ENCODE measurements at places on chromosomes 11 and 22.

DNA sequence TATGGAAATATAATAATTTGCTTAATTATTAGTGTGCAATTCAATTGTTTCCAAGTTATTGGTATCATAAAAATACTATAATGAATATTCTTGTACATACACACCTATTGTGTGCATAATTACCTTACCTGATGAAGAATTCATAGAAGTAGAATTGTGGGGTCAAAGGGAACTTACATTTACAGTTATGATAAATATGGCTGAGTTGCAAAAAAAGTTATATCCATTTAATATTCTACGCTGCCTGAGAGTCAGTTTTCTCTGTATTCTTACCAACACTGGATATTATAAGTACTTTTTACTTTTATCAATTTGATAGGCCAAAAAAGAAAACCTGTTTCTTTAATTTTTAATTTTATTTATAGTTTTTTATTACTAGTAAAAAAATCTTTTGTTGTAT lies 2.1 kb upstream of the PSMA1 start:
- no peak for DNase-seq

DNA sequence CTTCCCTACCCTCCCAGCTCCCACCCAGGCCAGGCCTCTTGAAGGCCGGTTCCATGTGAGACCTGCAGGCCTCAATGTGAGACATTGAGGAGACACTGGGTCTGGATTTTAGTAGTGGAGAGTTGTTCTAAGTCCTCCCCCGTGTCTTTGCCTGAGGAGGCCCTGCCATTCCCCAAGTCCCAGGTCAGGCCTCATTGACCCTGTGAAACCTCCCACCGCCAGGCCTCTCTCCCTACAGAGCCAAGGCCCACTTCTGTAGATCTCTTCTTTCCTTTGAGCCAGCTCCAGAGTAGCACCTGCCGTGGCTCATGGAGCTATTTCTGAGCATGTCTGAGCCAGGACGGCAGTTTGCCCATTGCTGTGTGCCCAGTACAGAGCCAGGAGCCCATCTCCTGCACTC lies 1419.6 kb downstream of the TBC1D22A start:
- no peak for DNase-seq

- no peak for DNase-seq
Measured at GRCh38 chr11:117187799-117188481, 9.4 kb downstream of the SIDT2 start.

GRCh38 chr11:96579656-96580055 lies 189.8 kb downstream of the JRKL start:
- DNase-seq: no peak

- no peak for DNase-seq
Measured at GRCh38 chr11:111571829-111572501, 30.3 kb upstream of the SIK2 start.

DNA sequence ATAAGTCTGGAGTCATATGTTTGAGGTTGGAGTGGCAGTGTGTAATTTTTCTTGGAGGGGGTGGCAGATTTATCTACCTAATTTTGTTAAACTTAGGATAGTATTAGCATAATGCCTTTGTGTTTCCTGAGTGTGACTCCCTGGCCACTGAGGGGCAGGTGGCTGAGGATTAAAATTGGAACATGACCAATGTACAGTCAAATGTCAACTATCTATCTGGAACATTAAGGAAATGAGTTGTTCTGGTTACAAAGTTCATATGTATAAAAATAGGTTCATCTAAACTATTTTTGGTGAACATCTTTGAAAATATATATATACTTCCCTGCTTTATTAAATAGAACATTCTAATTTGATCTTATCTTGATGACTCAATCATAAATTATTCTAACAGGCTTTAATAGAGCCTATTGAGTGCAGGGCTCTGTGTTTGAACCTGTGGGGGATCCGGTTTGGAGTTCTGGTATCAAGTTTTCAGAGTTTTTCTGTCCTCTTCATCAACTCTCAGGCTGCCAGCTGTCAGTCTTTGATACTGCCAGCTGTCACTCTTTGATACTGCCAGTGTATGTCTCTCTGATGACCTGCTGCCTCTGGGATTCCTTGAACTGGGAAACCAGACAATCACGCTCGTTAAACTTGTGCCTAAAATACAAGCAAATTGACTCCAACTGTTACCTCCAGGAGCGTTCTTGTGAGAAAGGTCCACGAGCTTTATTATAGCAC lies 309.6 kb downstream of the METTL15 start:
- no peak for DNase-seq

GRCh38 chr22:42343531-42344081 lies 73.2 kb upstream of the TCF20 start:
- no peak for DNase-seq
